ENCODE measurements at places on chromosomes 4 and X.

GRCh38 chr4:24428850-24429249, 155.5 kb downstream of the DHX15 start:
- no peak for DNase-seq

DNA sequence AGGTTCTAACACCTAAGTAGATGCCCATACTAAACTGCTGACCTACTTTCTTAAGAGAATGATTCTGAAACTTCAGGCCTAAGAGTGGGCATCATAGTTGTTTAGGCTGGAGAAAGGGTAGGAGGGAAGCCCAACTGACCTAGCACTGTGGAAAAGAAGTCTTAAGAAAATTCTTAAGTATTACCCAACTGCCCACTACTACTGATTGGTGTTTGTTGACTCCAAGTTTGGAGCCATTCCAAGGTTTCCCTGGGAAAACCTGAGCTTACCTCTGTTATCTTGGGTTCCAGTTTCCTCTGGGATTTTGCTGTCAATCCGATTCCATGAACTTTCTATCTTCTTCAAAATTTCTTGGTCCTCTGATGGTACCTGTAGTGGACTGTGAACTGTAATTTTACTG, 23.9 kb downstream of the ANKRD17 start:
- no peak for DNase-seq

- DNase-seq: no peak
These were observed 187.4 kb upstream of the TEX13C start for GRCh38 chrX:125132274-125132673.

GRCh38 chrX:46404774-46405173, 140.4 kb downstream of the ZNF674 start:
- DNase-seq: no peak

GRCh38 chrX:128309311-128309710, 257.1 kb upstream of the ACTRT1 start:
- no peak for DNase-seq

DNA sequence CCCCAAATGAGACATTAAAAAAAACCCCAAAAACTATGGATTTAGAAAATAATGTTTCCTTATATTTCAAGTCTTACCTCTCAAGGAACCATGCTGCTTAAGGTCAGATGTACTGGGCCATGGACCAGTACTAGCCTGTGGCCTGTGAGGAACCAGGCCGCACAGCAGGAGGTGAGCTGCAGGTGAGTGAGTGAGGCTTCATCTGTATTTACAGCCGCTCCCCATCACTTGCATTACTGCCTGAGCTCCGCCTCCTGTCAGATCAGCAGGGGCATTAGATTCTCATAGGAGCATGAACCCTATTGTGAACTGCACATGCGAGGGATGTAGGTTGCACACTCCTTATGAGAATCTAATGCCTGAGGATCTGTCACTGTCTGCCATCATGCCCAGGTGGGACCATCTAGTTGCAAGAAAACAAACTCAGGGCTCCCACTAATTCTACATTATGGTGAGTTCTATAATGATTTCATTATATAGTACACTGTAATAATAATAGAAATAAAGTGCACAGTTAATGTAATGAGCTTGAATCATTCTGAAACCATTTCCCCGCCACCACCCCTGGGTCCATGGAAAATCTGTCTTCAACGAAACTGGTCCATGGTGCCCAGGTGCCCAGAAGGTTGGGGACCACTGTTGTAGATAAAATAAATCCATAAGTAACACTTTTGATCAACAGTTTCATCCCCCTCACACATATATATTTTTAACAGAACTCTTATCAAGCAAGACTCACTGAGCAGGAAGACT, 105.3 kb upstream of the CBR4 start:
- DNase-seq: no peak

DNA sequence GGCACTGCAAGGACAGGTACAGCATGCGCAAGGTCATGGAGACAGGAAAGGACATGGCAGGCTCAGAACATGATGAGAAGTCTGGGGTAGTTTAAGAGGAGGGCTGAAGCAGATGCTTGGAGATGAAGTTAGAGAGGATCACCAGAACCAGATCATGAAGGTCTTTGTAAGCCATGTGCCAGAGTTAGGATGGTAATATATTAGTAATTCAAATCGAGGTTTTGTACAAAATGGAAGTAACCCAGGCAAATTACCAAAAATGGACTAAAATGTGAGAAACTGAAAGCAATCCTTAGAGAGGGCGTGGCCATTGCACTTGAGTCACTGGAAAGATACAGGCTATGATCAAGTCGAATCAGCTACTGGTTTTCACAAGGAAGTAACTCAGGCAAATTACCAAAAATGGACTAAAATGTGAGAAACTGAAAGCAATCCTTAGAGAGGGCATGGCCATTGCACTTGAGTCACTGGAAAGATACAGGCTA, 13.5 kb downstream of the RXFP1 start:
- DNase-seq: peak; percentile 71

GRCh38 chr4:126937846-126938422, 694.8 kb upstream of the INTU start:
- DNase-seq: peak; percentile 53

DNA sequence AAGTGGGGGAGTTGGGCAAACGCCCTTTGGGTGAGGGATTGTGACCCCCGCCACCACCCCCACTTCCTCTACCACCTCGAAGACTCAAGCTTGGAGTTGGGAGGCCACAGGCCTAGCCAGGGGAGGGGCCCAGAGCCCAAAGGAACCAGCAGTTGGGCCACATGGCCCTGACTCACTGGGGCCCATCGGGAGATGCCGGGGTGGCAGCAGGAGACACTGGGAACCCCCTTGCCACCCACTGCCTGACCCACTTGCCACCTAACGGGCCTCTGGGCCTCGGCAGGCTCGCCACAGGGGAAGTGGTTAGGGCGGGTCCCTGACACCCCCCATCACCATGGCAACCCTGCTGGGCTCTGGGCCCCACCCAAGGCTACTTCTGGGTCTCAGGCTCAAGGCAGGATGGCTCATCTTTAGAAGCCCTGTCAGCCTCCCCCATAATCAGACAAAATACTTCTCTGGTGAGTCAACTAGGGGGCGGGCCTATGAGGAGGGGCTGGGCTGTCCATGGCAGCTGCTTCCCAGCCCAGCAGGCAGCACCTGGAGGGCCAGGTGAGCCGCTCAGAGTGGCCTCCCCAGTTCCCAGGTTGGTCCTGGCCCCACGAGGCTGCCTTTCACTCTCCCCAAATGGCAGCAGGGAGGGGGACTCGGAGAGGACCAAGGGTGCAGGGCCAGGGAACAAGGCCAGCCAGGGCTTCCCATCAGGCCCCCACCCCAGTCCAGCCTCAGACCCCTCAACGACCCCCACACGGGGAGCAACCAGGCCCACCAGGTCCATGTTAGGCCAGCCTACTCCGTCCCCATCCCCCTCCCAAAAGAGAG, 5.6 kb downstream of the FLNA start:
- DNase-seq: peak; percentile 86

- DNase-seq: peak; percentile 13
These were observed 16.0 kb upstream of the SH3RF1 start for GRCh38 chr4:169286562-169287301.

GRCh38 chr4:140903522-140904475, 147.6 kb upstream of the TBC1D9 start:
- no peak for DNase-seq

DNA sequence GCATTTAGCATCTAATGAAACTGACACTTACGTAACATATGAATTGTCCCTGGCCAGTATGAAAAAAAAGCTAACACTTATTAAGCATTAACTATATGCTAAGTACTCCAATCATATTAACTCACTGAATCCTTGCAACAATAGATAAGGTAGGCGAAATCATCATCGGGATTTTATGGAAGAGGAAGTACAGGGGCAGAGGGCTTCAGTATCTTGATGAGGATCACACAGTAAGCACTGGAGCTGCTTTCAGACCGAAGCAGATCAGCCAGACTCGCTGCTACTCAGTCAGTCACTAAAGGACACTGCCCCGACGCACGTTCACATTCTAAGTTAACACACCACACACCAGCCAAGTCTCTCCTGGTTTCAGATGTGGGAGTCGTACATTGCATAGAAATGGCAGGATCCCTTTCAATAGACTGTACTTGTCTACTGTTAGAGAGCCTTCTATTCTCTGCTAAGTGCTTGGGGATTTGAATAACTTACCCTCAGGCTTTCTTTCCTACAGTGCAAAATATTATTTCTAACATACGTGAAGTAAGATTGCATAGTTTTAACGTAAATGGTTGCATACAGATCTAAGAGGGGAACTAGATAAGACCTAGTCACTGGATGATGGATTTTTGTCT, 540.2 kb upstream of the TENM3 start:
- DNase-seq: no peak

DNA sequence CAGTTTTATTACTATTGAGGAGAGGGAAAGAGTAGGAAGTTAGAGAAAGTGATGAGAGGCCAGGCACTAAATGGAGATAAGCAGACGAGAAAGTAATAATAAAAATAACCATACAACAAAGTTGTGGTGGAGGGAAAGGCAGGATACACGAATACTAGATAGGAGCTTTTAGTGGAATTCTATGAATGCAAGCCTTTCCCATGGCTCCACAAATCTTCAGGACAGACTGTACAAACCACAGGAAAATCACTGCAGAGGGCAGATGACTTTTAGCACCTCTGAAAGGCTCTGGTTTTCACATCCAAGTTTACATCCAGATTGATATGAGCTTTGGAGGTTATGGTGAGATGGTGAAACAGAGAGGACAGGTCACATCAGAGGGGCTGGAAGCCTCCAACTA, 41.5 kb downstream of the TNIP3 start:
- no peak for DNase-seq

- DNase-seq: no peak
These were observed 17.7 kb upstream of the STIM2 start for GRCh38 chr4:26842911-26843310.

DNA sequence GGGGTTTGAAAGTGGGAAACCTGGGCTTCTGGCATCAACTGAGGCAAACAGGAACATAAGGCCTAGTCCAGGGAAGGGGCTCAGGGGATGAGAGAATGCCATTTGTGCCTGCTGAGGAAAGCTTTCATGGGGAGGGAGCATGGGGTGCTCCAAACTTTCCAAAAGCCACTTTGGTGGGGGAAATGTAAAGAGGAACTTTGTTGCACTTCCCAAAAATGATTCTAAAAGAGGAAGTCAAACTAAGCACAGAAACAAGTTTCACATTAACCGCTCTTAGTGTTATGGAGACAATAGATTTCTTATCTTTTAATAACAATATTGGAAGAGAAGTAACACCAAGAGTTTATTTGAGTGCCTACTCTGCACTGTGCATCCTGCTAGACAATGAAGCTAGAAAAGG, 32.3 kb downstream of the GAB3 start:
- no peak for DNase-seq

GRCh38 chrX:54745676-54746075, 52.4 kb downstream of the ITIH6 start:
- no peak for DNase-seq

DNA sequence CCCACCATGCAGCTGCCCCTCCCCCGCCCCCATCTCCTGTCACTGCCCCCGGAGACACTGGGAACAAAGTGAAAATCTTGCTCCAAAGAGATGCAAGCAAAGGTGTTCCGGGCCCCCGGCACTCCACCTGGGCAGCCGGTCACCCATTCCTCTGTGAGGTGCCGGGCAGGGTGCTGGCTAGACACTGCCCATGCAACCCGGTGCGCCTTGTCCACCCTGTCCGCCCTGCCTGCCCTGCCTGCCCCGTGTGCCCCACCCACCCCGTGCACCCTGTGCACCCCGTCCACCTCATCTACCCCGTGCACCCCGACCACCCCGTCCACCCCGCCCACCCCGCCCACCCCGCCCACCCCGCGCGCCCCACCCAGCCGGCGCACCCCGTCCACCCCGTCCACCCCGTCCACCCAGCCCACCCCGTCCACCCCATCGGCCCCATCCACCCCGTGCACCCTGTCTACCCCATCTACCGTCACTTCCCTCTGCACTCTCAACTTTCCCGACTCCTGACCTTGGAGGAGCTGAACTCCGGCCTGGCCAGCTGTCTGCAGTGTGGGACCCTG, 31.9 kb upstream of the FGFR3 start:
- no peak for DNase-seq

GRCh38 chr4:104532677-104533076, 38.0 kb upstream of the CXXC4 start:
- DNase-seq: no peak

DNA sequence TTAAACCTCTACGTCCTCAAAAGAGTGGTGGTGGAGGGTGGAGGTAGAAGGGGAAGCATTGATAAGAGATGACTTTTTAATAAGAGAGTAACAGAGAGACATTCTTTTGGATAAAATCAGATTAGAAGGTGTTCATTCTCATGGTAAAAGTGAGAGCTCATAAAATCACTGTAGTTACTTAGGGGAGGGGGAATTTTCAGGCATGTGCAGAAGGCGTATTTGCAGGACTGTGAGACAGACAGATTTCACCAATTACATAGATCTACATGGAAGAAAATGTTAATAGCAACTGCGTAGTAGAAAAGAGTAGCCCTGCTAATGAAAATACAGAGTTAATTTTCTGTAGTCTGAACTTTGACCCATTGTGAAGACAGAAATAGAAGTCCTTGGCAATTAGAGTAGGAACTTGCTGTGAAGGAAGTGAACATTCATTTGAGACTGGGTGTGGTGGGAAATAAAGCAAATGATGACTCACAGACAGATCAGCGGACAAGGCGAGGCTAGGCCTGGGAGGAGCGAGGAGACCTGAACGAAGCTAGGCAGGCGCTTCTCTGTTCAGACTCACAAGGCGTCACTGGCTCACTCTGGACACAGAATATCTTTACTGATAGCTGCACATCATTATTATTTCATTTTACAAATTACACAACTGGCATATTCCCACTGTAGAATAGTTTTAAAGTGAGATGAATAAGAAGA, 57.2 kb upstream of the FAM9C start:
- DNase-seq: peak; percentile 88

DNA sequence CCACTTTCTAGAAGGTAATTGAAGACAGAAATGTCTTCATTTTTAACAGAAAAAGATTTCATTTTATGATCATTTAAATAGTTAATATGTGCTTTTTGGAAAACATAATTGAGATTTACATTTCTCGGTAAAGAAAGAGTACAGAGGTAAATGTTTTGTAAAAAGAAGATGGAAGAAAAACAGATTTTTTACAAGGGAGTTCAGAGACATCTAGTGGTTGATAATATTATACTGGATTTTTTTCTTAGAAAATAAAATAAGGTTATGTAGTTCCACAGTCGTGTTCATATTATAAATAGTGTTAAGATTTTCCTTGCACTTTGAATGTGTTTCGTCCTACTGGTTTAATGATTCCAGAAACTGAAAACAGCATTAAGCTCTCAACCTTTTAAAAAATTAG, 60.6 kb downstream of the SMARCA1 start:
- DNase-seq: no peak

DNA sequence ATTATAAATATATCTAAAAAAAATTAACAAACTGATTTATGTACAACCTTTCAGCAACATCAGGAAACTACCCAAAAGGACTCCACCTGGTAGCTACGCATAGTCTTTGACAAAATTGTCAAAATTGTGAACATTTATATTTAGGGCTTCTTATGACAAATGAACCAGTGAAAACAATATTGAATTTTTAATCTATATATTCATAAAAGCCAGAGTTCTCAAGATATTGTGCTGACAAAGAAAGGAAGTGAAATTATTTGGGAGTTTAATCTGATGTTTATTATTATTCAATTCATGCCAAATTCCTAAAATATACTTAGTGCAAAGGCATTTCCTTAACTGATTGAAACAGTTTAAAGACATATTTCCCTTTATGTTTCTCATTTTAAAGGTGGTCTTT, 5.3 kb upstream of the SULT1B1 start:
- DNase-seq: no peak

GRCh38 chr4:142719854-142720541, 126.1 kb downstream of the INPP4B start:
- DNase-seq: peak; percentile 19

Data from HCEC 1CT (cell line).